ENCODE measurements at places on chromosomes 1 and 21. TPM values are rescaled to one million over a fixed set of nuclear protein-coding genes. Genes with fewer than 3 reads are reported as not detected.

OLIG2 gene
- total RNA-seq: 0.23 TPM

HOOK1 gene
- 6.8 TPM for total RNA-seq

MAN1C1 gene
- 53.1 TPM for total RNA-seq

CTNNBIP1 gene
- total RNA-seq: 9.2 TPM

OR2M4 gene
- not detected for total RNA-seq

GSTM5 gene
- total RNA-seq: 3.8 TPM

MROH7 gene
- total RNA-seq: 1.6 TPM

EIF4G3 gene
- total RNA-seq: 62.7 TPM

SMG5 gene
- 74.7 TPM for total RNA-seq

SERPINC1 gene
- 0.49 TPM for total RNA-seq

LCE3D gene
- not detected for total RNA-seq

PALMD gene
- total RNA-seq: 5.7 TPM

ZNF670 gene
- 3.9 TPM for total RNA-seq

TMEM53 gene
- 7.5 TPM for total RNA-seq

LCE1F gene
- not detected for total RNA-seq

NID1 gene
- 61.8 TPM for total RNA-seq

BEND5 gene
- 16.1 TPM for total RNA-seq

MFAP2 gene
- not detected for total RNA-seq

FCGR2B gene
- total RNA-seq: 37.1 TPM

TFF2 gene
- total RNA-seq: not detected

MROH9 gene
- total RNA-seq: not detected

Data from spleen (tissue), 13 donors.